ENCODE measurements at places on chromosomes 11 and 22.

GRCh38 chr22:48453171-48453570 is 1374.5 kb downstream of the BRD1 start:
- peaks cover 5% of the 10 kb centered on the region for H3K27me3 ChIP-seq
- H3K4me3 ChIP-seq = no peak overlapping the region
- H3K27ac ChIP-seq = no peak overlapping the region
- DNase-seq = no peak
- no peaks in the 10 kb centered on the region for H3K4me1 ChIP-seq

DNA sequence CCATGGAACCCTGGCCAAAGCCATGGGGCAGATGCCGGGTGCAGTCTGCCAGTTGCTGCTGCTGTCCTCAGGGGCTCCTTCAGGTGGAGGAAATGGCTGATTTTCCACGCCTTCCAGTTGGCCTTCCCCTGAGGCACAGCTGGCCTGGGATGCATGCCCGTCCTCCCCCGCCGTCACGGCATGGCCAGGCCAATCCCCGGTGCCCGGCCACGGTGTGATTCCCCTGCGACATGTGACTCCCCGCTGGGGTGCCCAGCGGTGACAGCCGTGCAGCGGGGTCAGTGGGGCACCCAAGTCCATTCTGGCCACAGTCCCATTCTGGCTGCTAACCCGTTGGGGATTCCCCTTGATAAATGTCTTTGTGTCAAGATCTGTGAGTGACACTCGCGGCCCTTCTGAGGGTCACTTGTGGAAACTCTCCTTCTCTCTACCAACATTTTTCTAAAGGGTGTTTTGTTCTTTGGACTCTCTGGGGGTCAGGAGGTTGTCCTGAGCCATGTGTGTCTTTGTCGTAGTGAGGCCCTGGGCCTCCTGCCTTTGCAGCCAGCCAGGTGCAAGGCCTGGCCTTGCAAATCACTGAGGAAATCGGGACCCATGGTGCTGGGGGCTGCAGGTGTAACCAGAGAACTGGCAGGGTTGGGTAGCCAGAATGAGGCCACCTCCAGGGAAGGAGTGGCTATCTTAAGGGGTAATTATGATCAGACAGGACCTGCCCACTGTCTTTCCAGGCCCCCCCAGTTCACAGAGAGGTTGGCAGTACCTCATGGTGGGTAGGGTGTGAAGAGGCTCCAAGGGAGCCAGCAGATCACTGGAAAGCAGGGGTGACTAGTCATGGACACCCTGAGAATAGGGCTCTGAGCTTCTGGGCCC is 37.1 kb downstream of the KCNQ1OT1 start:
- peaks cover 2% of the 10 kb centered on the region for H3K4me1 ChIP-seq
- DNase-seq = no peak
- peaks cover 28% of the 10 kb centered on the region for H3K36me3 ChIP-seq
- H3K27ac ChIP-seq = no peak overlapping the region

GRCh38 chr11:69554849-69555248 is 73.4 kb downstream of the LINC01488 start:
- DNase-seq = peak; percentile 7
- peaks cover 2% of the 10 kb centered on the region for H3K27me3 ChIP-seq
- no peak overlapping the region for H3K27ac ChIP-seq
- H3K4me3 ChIP-seq = no peak overlapping the region
- H3K36me3 ChIP-seq = peaks cover 7% of the 10 kb centered on the region

DNA sequence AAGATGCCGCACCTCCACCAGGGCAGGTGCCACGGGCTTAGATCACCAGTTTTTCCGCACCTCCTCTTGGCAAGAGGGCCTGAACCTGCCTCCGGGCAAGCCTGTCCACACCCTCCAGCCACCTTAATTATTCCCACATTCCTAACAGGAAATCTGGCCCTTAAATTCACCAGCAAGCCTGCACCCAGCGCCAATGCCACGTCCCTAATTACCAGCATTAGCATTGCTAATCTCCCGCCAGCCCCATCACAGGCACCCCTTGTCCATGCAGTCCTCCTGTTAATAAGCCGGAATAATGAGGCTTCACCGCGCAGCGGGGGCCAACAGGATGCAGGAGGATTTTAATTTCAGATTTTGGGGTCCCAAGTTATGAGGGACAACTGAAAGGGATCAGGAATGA is 69.7 kb downstream of the PHF21B start:
- H3K27me3 ChIP-seq = peaks cover 13% of the 10 kb centered on the region
- H3K4me3 ChIP-seq = peak overlapping the region; percentile 20
- H3K4me1 ChIP-seq = peaks cover 19% of the 10 kb centered on the region
- no peaks in the 10 kb centered on the region for H3K36me3 ChIP-seq
- no peak for DNase-seq

- no peak for DNase-seq
- peaks cover 48% of the 10 kb centered on the region for H3K4me1 ChIP-seq
- H3K27ac ChIP-seq = peak overlapping the region; percentile 19
- peaks cover 6% of the 10 kb centered on the region for H3K36me3 ChIP-seq
Measured at GRCh38 chr11:70468256-70469195, 70.2 kb downstream of the CTTN start.

DNA sequence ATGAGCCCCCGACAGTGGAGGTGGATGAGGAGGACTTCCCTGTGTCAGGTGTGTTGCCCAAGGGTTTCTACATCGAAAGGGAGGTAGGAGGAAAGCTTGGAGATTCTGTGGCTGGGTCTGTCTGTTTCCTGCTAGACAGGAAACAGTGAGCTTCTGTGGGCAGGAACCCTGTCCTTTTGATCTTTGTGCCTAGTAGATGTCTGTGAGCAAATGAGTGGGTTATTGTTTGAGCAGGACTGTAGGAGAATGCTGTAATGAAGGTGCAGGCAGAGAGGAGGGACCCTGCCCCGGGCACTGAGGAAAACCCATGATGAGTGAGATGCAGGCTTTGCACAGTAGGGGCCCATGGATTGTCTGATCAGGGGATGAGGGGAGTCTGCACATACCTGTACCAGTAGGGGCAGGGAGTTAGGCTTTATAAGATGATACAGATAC is 14.0 kb downstream of the USP35 start:
- no peak overlapping the region for H3K27ac ChIP-seq
- no peak for DNase-seq
- no peaks in the 10 kb centered on the region for H3K27me3 ChIP-seq
- H3K4me3 ChIP-seq = no peak overlapping the region
- H3K4me1 ChIP-seq = no peaks in the 10 kb centered on the region

- H3K36me3 ChIP-seq = no peaks in the 10 kb centered on the region
- no peak overlapping the region for H3K27ac ChIP-seq
- DNase-seq = no peak
- H3K4me3 ChIP-seq = no peak overlapping the region
- peaks cover 5% of the 10 kb centered on the region for H3K27me3 ChIP-seq
Measured at GRCh38 chr11:86812981-86813380, 12.6 kb downstream of the PRSS23 start.

DNA sequence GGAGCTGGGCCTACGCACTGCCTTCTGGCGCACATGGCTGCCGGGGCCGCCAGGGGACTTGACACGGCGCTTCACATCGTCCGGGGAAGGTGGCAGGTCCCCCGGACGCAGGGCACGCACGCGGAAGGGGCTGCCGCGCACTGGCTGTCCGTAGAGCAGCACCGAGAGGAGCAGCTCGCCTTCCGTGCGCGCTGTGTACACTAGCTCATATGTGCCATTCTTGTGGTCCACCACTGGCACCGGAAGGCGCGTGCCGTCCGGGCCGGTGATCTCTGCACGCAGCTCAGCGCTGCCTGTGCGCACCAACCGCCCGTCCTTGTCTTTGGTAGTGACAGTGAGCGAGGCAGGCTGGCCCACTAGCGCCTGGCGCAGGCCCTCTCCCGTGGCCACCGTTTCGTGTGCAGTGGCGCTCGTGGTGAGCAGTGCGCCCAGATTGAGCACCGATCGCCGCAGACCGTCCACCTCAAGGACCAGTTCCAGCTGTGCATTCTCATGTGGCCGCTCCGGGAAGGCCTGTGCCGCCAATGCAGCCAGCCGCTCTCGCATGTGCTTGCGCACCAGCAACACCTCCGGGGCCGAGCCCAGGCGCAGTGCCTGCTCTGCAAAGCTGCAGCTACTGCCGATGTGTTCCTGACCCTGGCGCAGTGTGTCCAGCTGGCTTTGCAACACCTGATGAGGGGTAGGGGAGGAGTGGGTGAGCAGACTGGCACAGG is 15.7 kb upstream of the HPX start:
- no peak overlapping the region for H3K27ac ChIP-seq
- H3K36me3 ChIP-seq = no peaks in the 10 kb centered on the region
- no peak overlapping the region for H3K4me3 ChIP-seq
- peaks cover 5% of the 10 kb centered on the region for H3K27me3 ChIP-seq
- no peak for DNase-seq

- no peak overlapping the region for H3K27ac ChIP-seq
- no peak for DNase-seq
- peaks cover 6% of the 10 kb centered on the region for H3K4me1 ChIP-seq
- peaks cover 10% of the 10 kb centered on the region for H3K27me3 ChIP-seq
Measured at GRCh38 chr11:125953401-125953935, 7.6 kb downstream of the VSIG10L2 start.

DNA sequence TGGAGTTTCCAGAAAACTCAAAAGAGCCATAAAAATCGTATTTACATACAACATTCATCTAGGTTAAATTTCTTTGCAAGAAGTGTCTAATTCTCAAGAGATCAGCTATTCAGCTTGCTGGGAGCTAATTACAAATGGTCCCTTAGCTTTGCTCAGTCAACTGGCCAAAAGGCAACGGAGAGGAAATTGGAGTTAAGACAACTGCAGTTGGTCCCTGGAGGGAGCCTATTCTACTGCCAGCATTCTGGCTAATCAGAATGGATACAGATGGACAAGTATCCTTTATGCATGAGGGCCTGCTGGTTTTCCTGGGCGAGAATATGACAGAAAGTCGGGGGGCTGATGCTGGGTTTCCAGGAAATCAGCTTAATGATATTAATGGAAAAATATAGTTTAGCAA is 45.5 kb downstream of the KCNJ1 start:
- peaks cover 6% of the 10 kb centered on the region for H3K27me3 ChIP-seq
- H3K4me3 ChIP-seq = no peak overlapping the region
- DNase-seq = no peak
- peaks cover 8% of the 10 kb centered on the region for H3K4me1 ChIP-seq
- H3K36me3 ChIP-seq = no peaks in the 10 kb centered on the region
- no peak overlapping the region for H3K27ac ChIP-seq

DNA sequence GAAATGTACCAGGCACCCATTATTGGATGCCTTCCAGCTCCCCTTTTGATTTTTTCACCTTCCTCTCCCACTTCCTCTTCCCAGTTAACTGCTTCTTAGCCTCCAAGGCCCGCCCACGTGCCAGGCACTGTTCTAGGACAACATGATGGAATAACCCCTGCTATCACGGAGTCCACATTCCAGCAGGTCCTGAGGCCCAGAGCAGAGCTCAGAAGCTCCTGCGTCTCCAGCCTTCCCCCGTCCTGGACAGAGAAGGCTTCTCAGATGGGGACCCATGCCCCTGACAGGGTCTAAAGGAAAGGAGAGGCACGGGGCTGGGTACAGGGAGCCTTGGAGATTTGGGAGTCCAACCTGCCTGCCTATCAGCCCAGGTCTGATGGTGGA is 29.1 kb downstream of the TRIM29 start:
- peaks cover 9% of the 10 kb centered on the region for H3K27me3 ChIP-seq
- no peak for DNase-seq
- H3K4me3 ChIP-seq = no peak overlapping the region
- H3K4me1 ChIP-seq = peaks cover 9% of the 10 kb centered on the region
- H3K36me3 ChIP-seq = no peaks in the 10 kb centered on the region

- H3K4me1 ChIP-seq = peaks cover 12% of the 10 kb centered on the region
- H3K27ac ChIP-seq = peak overlapping the region; percentile 97
- H3K27me3 ChIP-seq = no peaks in the 10 kb centered on the region
Measured at GRCh38 chr11:61361237-61361740, 393 bp downstream of the CYB561A3 start.

DNA sequence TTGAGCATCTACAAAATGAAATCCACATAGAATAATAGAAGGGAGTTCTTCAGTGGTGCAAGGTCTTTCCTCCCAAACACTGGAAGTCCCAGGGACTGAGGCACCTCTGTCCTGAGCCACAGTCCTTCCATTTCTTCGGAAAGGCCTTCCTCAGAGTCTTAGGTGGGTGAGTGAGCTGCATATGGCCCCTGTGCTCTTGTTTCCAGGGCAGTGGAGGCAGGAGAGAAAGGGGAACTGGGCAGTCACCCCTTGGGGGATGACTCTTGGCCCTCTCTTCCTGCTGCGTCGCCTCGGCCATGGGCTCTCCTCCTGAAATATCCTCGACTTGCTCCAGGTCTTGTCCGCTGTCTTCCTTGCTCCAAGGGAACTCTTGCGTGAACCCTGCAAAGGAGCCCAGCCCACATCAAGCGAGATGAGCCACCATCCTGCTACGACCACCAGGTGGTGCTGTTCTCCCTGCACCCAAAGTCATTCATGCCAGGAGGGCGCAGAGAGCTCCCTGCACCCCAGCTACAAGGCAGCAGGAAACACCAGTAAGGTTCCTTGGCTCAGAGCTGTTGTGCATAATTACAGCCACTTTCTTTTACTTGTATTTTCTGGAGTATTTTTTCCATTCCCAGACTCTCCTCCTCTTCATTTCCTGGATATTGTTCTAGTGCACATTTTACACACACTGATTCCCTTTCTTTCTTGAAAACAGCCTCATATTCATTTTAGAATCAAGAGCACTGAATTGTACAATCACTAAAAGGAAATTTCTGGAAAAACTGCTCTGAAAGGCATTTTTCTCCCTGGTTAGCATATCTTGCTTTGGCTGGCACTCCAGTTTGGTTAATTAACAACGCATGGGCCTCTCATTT is 397.8 kb downstream of the OPCML start:
- H3K4me1 ChIP-seq = peaks cover 16% of the 10 kb centered on the region
- peak overlapping the region; percentile 36 for H3K27ac ChIP-seq
- no peak overlapping the region for H3K4me3 ChIP-seq
- no peaks in the 10 kb centered on the region for H3K36me3 ChIP-seq

DNA sequence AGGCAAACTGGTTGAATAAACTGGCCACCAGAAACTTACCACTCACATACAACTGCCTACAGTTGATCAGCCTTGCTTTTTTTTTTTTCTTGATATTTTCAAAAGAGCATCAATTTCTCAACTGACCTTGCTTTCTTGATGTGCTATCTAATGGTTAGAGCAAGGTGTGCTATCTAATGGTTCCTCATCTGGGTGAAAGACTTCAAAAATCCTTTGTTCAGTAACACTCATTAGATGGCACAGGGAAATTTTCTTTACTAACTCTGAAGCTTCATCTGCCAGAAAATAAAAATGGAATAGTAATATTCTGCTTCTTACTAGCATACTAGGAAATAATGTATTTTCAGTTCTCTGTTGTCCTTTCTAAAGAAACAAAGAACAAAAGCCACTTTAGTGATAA is 51.2 kb upstream of the RAPSN start:
- no peaks in the 10 kb centered on the region for H3K36me3 ChIP-seq
- peaks cover 2% of the 10 kb centered on the region for H3K27me3 ChIP-seq
